ENCODE measurements at places on chromosomes 13 and 19.
A peak's percentile ranks its signal among the peaks of the same experiment; 100 is the strongest.

GRCh38 chr19:35155441-35155840 is 906 bp downstream of the FXYD5 start:
- no peak for DNase-seq

- DNase-seq = no peak
Observed at GRCh38 chr13:50257646-50258045, 242.4 kb downstream of the KCNRG start.

- no peak for DNase-seq
Observed at GRCh38 chr19:41376998-41377365, 649 bp downstream of the TMEM91 start.

DNA sequence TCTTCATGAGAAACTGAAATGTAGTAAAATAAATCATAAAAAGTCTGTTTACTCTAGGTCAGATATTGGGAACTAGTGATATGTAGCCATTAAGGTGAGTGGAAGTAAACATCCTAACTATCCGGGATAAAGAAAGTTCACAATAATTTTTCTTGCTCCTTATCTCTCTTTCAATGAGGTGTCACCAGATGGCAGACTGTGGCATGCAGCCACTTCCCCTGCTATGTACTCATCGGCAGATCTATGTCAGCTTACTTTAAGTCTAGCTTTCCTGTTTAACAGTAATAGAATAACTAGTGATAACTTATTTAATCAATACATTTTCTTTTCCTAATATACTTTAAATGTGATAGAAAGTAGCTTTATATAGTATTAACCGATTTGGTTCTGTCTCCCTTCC is 181.9 kb downstream of the NDFIP2 start:
- no peak for DNase-seq

GRCh38 chr13:100306434-100306999 is 217.6 kb downstream of the PCCA start:
- DNase-seq = no peak

GRCh38 chr13:23365652-23366051 is 67.8 kb downstream of the SACS start:
- DNase-seq = no peak

DNA sequence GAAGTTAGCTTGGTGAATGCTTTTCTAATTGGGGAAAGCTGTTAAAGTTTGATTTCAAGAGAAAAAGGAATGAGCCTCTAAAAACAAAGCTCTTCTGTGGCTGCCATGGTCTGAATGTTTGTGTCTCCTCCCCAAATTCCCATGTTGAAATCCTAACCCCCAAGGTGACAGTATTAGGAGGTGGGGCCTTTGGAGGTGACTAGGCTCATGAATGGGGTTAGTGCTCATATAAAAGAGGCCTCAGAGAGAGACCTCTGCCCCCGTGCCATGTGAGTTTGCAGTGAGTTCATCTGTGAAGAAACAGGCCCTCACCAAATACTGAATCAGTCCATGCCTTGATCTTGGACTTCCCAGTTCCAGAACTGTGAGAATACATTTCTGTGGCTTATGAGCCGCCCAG is 56.5 kb downstream of the ARHGEF7 start:
- DNase-seq = no peak

GRCh38 chr19:49767381-49767780 is 580 bp downstream of the AP2A1 start:
- DNase-seq = no peak

- DNase-seq = no peak
Observed at GRCh38 chr19:17048885-17049453, 22.4 kb upstream of the CPAMD8 start.

GRCh38 chr19:57830071-57830602 is at the start of gene ZNF587B:
Gene ZNF587B, plus strand, starts transcription at chr19:57830299. Its CDS starts 230 bp downstream, at chr19:57830529.
- DNase-seq = peak; percentile 44

DNA sequence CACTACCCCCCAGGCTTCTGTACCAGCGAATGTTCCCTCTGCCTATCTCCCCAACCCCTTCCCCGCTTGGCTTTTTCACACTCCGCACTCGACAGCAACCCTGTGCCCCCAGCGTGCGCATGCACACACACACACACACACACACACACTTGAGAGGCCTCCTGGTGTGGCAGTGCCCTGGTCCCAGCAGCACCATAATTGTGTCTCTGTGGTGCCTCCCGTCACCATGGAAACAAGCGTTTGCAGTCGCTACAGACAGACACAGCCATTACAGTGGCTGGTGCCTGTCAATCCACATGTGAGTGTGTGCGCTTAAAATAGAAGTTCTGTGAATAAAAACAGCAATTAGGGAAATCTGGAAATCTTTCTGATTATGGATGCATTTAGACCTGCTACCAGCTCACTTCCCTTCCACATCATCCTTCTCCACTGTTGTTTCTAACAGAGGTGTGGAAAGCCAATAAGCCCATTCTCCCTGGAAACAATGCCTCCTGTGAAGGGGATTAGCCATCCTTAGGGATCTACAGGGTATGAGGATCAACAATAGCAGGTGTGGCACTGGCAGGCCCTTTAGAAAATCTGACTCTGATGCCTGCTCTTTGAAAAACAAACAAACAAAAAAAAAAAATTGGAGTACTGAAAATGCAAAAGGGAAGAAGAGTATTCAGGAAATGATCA is 146.3 kb downstream of the DCLK1 start:
- DNase-seq = no peak

- DNase-seq = no peak
Observed at GRCh38 chr19:31693933-31694269, 344.7 kb upstream of the TSHZ3 start.

DNA sequence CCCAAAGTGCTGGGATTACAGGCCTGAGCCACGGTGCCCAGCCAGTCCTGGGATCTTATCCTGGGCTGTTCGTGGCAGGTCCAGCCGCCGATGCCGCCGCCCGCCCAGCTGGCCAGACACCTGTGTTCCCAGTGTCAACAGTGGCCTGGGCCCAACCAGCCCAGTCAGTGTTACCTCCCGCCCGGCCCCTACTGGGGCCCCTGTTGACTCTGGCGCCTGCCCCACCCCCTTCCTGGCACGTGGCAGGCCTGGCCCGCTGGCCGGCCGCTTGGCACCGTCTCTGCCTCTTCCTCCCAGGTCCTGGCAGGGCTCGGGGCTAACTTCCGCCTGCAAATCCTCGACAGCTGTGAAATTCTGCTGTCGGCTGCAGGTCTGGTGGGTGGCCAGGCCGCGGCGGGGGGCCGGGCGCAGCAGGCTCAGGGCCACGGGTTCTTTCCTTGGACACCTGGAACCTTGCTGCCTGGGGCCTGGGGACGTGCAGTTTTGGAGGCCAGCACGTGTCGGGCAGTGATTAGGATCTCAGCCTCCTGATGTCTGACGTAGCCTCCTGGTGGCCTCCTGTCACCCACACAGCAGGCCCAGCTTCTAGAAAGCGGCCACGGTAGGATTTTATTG is 9.1 kb downstream of the ARID3A start:
- DNase-seq = no peak

DNA sequence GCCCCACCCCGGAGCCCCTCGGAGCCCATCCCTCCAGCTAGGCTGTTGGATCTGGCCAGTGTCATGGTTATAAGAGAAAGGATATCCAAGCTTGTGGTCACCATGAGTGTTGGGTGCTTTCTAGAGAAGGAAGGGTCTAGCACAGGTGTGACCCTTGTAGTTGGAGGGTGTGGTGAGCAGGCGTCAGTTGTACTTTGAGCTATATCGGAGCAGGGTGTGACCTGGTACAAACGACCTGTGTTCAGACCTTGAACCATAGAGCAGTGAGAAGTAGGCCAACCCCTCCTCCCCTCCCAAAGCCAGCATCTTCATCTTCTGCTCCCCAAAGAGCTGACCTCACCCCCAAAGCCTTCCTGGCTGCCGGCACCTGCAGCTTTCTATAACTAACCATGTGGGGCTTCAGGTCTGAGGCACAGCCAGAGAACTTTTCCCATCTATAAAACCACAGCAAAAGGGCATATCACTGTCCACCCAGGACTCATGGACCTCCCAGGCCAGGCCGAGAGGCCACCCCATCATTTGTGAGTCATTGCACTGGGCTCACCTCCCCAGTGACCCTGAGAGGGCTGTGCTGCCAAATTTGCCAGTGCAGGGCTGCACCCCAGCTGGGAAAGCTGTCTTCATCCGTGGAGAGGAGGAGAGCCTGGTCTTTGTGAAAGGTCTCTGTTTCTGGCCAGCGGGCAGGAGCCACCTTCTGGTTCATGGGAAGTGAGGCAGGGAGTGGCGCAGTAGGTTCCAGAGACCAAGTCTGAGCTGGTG is 14.2 kb downstream of the RAB8A start:
- DNase-seq = no peak

- no peak for DNase-seq
Observed at GRCh38 chr19:54316746-54317107, 3.8 kb upstream of the LILRA5 start.

GRCh38 chr19:1501200-1501595 is 10.2 kb downstream of the REEP6 start:
- DNase-seq = no peak

DNA sequence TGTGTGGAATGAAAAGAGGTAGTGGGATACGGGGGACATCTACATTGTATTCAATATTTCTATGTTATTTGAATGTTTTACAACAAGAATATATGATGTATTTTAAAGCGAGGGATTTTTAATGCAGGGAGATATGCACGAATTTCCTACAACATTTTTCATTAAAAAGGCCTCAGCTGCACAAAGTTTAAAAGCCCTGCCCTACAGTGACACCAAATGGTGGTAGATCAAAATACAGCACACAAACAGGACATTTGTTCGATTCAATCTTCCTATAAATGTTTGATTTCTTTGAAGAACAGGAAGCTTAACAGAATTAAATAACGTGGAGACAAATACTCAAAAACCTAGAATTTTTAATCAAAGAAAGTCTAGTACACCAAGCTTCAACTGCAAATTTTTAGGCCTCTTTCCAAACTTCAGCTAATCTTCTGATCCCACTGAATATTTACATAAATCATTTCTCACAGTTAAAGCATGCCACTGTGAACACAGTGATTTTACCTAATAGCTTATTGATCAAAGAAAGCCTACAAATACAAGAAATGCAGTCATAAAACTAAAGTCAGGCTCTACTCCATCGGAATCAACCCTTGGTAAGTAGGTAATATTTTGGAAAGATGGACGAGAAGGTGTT is 257.2 kb downstream of the DIAPH3 start:
- DNase-seq = peak; percentile 37

- peak; percentile 63 for DNase-seq
Observed at GRCh38 chr19:13398780-13399726, 107.2 kb downstream of the CACNA1A start.

GRCh38 chr13:89883893-89884448 is 1463.5 kb upstream of the MIR17HG start:
- no peak for DNase-seq

DNA sequence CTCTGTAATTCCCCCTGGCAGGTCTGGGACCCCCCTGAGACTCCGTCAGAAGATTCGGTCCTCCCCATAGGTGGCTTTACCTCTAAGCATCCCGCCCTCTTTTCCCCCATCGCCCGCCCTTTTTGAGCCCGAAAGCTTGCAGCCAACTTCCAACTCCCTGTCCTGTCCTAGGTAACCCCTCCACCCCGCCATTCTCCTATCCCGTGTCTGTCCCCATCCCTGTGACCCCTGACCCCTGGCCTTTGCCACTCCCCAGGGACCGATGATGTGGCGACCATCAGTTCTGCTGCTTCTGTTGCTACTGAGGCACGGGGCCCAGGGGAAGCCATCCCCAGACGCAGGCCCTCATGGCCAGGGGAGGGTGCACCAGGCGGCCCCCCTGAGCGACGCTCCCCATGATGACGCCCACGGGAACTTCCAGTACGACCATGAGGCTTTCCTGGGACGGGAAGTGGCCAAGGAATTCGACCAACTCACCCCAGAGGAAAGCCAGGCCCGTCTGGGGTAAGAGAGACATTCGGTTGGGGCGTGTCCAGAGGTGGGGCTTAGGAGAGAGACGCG is 488 bp downstream of the RCN3 start:
- no peak for DNase-seq

GRCh38 chr13:20157151-20157796 is 3.6 kb downstream of the GJA3 start:
- DNase-seq = no peak

- no peak for DNase-seq
Observed at GRCh38 chr13:21657538-21657937, 13.3 kb upstream of the FGF9 start.

- no peak for DNase-seq
Observed at GRCh38 chr19:30364866-30365800, 7.1 kb upstream of the ZNF536 start.

DNA sequence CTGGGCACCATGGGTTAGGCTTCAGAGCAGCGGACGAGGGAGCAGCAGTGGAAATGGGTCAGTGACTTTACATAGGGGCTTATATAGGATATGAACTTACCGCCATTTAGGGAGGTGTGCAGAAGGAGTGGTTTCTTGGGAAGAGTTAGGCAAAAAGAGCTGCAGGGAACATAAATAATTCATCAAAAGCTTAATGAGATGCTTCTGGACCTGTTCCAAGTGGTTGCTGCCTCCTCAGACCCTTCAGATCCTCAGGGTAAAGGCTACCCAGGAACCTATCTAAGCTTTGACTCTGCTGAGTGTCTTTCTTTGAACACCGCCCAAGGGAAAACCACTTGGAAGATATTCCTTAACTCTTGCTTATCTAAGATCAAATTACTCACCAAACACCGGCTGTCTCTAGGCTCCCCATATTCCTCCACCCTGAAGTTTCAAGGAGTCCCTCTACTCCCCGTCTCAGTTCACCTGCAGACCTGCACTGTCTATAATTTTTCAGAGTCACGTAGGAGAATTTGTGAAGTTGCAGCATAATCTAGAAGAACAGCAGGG is at the start of gene IGFL4:
Gene IGFL4 (minus strand): TSS at position 51 of the 549 bp plus-strand sequence. CDS start 40 bp downstream, at position 11.
- no peak for DNase-seq

DNA sequence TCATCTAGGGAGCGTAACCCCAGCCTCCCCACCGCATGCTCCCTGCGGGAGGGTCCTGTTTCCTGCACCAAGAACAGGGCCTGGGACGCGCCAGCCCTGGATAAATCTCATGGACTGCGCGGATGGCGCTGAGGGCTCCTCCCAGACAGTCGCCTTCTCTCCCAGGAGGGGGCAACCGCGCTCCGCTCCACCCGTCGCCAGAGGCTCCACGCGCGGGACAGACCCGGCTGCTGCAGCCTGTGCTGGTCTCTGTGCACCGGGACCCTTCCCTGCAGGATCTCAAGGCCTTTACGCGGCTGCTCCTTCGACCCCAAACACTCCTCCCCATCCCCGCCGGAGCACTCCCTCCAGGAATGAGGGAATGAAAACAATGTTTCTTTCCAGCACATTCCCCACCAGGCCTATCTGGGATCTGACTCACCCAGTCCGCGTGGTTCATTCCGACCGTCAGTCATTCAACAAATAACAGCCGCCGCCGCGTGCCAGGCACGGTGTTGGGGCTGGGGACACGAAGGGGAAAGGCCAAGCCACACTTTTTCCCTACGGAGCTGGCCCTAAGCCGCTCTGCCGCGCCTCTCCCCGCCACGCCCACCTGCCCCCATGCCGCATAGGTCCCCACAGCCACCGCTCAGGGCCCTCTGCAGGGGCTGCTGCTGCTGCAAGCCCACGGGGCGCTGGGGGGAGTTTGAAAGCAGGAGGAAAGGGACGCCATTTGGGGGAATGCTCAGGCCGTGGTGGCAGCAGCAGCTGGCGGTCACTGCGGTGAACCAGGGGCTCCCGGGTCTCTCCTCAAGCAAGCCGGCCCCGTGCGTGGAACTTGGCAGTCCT is 6.0 kb downstream of the PNMA8B start:
- no peak for DNase-seq

DNA sequence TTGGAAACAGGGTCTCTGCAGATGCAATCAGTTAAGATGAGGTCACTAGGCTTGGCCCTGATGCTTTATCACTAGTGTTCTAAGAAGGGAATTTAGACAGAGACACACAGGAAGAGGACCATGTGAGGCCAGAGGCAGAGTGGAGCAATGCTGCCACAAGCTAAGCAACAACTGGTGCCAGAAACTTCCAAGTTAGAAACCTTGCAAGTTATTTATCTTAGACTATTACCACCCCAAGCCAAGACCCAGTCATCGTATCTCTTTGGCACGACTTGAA is 81.1 kb downstream of the DOCK9 start:
- DNase-seq = no peak

GRCh38 chr13:102812611-102813287 is 13.8 kb downstream of the BIVM start:
- DNase-seq = no peak
